Left lobe of liver (tissue), 2 donors: ENCODE measurements at places on chromosomes 11 and 22. TPM values are rescaled to one million over a fixed set of nuclear protein-coding genes. Genes with fewer than 3 reads are reported as not detected.

DNA sequence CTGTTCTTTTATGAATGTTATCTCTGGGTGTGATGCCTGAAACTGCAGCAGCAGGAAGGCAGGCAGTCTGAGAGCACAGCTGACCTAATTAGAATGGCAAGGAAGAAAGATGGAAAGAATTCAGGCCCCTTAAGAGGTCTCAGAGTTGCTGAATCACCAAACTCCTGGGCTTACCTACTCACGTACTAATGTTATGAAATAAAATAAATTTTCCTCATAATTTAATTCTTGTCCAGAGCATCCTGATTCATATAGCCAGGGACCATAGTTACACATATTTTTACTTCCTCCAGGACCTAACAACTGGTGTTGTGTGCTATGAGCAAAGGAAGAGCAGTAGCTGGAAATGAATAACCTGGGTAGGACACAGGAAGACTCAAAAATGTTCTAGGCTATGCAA is 41.9 kb downstream of the SNX19 start:
- DNase-seq, result no peak

- DNase-seq, result no peak
Measured at GRCh38 chr11:46451759-46452158, 60.2 kb upstream of the CHRM4 start.

- DNase-seq, result no peak
Measured at GRCh38 chr11:121119440-121119839, 18.4 kb downstream of the TECTA start.

GRCh38 chr11:924406-925157 is 1.1 kb upstream of the AP2A2 start:
- DNase-seq, result no peak

DNA sequence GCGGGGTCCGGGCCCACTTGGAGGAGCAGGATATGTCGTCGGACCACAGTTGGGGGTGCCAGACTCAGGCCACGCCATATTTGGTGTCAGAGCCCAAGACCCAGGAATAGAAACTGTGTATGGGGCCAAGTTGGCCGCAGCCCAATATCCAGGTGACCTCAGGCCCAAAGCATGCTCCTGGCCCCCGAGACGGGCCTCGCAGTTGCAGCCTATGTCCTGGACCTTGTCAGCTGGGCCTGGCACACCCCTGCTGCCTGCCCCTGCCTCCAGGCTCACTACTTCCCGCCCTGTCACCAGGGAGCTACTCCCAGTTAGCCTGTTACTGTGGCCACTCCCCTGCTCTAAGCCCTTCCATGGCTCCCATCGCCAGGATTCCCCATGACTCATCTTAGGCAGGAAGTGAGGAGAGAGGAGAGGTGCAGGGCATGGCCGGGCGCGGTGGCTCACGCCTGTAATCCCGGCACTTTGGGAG is 23.1 kb downstream of the A4GALT start:
- no peak for DNase-seq

DNA sequence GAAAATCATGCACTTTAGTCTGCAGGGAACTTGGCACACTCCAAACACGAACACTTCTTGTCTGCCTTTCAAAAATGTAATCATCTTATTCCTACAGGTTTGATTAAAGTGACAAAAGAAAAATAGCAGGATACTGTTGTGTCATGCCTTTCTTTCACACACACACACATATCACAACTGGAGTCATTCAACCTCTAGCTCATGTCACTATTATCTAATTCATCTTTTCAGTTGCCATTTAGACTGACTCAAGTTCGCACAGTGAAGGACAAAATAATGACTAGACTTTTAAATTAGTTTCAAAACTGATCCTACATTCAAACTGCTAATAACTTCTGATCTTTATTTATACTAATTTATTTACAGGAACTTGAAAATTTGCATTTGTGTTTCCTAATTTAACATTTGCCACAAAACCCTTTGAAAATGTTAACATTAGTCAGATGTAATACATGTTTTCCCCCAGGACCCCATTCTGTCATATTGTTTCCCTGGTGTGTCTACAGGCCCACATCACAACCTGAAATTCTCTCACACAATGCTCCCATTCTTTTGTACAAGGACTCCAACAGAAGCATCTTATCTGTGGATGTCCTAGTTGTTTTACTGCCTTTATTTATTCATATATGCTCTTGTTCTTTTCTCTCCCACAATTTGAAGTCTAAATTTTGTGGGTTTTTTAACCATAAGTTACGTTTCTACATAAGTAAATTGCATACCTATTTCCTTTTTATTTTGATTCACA is 171.1 kb downstream of the GRIA4 start:
- DNase-seq, result no peak

GRCh38 chr22:41574847-41575381 is 14.1 kb downstream of the CSDC2 start:
- no peak for DNase-seq

- DNase-seq, result no peak
Measured at GRCh38 chr11:74468936-74469335, 1.6 kb upstream of the KCNE3 start.

DNA sequence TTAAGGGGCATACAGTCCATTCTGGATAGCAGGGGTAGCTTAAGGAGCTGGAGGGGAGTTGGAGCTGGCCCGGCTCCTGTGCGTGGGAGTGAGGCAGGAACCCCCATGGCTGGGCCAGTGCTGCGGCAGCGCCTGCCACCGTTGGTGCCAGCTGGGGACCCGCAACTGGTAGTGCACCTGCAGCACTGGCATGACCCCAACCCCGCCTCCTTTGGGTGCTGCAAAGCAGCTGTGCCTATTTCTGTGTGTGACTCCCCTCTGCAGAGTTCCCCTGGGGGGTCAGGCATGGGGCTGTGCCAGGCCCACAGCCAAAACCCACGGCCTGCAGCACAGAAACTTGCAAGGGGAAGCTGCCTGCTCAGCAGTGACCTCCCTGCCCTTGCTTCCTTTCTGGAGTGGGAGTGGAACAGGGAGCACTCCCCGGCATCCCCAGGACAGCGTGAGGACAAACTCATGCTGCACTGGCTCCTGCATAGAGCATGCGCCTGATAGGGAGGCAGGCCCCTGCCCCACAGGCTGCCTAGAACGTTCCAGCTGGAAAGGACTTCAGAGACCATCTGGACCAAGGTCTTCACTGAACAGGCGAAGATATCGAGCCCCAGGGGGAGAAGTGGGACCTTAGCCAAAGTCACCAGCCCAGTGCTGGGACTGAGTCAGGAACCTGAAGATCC is 26.2 kb upstream of the RAB1B start:
- DNase-seq, result no peak

DNA sequence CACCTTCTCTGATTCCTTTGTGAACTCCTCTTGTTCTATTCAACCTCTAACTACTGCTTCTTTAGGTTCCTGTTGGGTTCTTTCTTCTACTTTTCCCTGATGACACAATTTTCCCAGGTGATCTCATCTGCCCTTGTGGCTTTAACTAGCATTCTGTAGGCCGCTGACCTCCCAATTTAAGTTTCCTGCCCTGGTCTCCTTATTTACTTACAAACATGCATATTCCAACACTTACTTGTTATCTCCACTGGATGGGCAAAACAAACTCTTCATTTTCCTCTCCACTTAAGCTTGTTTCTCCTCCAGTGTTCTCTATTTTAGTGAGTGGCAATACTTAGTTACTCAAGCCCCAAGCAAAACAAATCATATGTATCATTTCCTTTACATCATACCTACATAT is 734.5 kb downstream of the METTL15 start:
- DNase-seq, result no peak

GRCh38 chr11:94066901-94067429 is 45.8 kb downstream of the HEPHL1 start:
- DNase-seq, result no peak

- no peak for DNase-seq
Measured at GRCh38 chr11:124110201-124110600, 5.0 kb upstream of the VWA5A start.

- peak; percentile 57 for DNase-seq
Measured at GRCh38 chr11:61954851-61955421, 4.8 kb downstream of the BEST1 start.

DNA sequence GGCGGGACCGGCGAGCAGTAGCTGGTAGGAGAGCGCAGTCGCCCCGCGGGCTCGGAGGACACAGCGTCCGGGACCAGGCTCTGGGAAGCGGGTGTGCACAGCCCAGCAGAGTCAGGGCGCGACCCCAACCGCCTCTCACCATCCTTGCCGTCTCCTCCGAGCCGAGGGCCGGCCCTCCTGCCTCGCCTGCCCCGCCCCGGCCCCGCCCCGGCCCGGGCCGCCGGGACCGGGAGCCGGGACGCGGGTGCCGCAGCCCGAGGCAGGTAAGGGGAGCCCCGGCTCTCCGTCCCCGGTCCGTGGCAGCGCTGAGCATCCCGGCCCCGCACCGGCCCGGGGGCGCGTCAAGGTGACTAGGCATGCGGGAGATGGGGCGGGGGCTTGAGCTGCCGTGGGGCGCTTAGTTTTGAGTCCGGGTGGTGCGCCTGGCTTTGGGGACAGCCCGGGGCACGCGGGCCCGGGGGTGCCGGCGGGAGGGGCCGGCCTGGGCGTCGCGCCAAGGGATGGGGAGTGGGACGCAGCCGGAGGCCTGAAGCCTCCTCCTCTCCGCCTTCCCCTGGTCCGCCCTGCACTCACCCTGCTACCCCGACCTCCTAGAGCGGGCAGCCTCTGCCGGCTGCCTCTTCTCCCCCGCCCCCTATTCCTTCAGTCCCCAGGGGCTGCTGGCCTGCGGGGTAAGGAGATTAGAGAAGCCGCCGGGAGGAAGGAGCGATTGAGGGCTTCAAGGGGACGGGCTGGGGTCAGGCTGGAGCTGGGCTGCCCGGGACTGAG is at the start of gene ABCG4:
Gene ABCG4, plus strand, starts transcription at position 35 of the 768 bp plus-strand sequence. CDS start 914 bp downstream, outside the sequence.
- no peak for DNase-seq

DNA sequence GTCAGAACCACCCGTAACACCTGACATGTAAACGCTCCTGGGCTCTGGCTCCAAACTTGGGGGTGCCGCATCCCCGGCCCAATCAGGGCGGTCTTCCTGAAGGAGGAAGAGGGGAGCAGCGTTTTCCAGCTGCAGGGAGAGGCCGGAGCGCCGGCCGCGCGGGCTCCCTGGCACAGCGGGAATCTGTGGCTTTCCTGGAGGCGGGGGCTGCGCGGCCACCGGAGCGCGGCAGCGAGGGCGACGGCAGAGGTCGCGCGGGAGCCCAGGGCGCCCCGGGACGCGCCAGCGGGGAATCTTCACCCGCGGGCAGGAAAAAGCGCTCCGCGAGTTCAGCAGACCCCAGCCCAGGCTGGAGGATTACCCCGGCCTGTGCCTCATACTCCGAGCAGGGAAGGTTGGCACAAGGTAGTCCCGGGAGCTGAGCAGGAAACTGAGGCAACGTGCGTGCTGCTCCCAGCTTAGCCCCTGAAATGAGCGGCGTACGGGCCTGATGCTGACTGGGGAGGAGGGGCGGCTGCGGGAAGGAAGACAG is 600 bp upstream of the ESAM start:
- DNase-seq, result no peak

DNA sequence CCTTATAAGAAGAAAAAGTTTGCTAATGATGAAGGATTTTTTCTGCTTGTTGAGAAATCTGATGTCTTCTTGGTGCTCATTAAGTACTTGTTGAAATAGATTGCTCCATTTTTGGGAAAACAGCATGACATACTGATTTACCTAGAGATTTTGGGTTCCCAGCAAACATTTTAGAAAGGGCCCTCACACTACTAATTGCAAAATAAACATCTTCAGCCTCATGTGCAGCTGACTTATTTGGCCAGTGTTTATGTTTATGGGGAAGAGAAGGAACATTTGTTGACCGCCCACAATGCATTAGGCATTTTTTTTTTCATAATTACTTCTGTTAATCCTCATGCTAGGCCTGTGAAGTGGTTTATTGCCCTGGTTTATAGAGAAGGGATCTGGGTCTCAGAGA is 40.1 kb downstream of the LDLRAD3 start:
- no peak for DNase-seq

- DNase-seq, result no peak
Measured at GRCh38 chr11:3959015-3959902, 103.8 kb downstream of the STIM1 start.

DNA sequence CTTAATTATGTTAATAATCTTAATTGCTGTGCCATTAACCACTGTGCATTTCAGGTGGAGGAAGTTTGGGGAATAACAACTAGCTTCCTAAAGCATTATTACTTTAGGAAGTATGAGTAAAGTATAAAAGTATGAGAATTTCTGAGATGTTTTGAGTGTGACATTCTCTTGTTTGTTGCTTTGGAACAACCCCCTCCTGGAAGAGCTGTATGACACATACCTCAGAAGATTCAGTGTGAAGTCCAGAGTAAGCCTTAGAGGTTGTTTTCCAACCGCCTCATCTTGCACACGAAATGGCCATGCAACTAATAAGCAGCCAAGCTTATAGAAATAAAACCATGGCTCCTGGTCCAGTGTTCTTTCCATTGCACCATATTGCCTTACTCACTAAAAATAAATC is 21.7 kb downstream of the CCDC81 start:
- DNase-seq, result no peak

DNA sequence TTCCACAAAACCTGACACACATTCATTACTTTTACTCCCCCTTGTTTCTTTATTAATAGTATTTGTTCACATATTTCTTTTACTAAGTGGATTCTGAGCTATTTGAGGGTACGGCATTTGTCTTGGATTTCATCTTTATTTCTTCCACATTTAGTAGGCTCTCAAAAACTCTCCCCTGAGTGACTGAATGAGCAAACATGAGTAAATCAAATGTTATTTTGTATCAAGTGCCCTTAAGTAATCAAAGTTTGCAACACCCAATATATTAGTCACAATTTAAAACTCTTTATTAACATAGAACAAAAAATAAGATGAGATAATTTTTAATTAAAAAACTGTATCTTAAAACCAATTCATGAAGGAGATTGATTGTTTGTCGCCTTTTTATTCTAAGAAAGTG is 1101.9 kb upstream of the TENM4 start:
- DNase-seq, result no peak

GRCh38 chr11:11848891-11849746 is 7.3 kb downstream of the USP47 start:
- peak; percentile 70 for DNase-seq

DNA sequence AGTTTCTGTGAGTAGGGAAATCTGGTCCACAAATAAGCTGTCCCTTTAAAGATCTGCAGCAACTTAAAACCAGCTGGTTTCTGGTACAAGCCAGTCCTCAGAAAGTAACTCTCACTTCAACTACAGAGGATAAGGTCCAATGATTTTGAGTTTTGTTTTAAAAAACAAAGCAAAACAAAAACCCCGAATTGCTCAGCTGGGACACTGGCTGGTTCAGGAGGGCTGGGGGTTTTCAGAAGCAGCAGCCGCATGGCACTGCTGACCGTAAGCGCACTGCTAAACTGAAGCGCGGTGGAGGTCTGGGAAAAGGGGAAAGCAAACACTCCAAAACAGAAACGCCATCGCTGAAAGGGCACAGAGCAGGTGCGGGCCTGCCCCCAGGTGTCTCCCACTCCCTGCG is 59.7 kb downstream of the MICAL3 start:
- DNase-seq, result no peak

GRCh38 chr11:1936781-1937615 is 10.1 kb upstream of the MRPL23 start:
- no peak for DNase-seq

GRCh38 chr11:33044285-33044756 is 4.9 kb downstream of the TCP11L1 start:
- DNase-seq, result no peak

SCGB2A2 gene
- not detected for total RNA-seq

TRIM6 gene
- 0.25 TPM for total RNA-seq

TIMP3 gene
- 26.7 TPM for total RNA-seq

CSF2RB gene
- total RNA-seq, result 1.1 TPM

TLCD5 gene
- 0.23 TPM for total RNA-seq

PANX3 gene
- not detected for total RNA-seq

PNPLA3 gene
- 72.1 TPM for total RNA-seq

ISX gene
- not detected for total RNA-seq

BARX2 gene
- total RNA-seq, result not detected
